ENCODE measurements at places on chromosomes 13 and 19.
A peak's percentile ranks its signal among the peaks of the same experiment; 100 is the strongest.

DNA sequence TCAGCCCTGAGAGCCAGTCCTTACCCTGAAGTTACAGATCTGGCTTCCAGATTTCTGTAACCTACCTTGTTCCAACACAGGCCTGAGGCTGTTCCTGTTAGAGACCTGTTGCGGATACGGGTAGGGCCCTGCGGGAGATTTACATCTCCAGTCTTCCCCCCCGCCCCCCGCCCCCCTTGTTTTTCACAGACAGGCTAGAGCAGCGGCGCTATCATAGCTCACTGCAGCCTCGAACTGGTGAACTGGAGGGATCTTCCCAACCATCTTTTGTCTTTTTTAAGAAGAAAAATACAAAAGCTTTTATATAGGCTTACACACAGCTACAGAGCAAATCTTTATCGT is 10.6 kb upstream of the CEACAM21 start:
- DNase-seq = no peak

DNA sequence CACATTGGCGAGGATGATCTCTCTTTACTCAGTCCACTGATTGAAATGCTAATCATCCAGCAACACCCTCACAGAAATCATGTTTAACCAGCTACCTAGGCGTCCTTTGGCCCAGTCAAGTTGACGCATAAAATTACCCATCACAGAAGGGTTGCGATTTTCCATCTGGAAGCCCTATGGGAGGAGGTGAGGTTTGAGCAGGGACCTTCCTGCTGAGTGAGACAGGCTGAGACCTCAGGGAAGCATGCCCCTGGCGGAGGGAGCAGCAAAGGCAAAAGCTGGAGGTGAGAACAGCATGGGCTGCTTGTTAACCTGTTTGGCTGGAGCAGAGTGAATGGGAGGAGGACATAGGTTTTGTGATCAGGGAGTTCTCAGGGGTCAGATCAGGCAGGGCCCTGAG is 7.3 kb downstream of the TTC9B start:
- no peak for DNase-seq

DNA sequence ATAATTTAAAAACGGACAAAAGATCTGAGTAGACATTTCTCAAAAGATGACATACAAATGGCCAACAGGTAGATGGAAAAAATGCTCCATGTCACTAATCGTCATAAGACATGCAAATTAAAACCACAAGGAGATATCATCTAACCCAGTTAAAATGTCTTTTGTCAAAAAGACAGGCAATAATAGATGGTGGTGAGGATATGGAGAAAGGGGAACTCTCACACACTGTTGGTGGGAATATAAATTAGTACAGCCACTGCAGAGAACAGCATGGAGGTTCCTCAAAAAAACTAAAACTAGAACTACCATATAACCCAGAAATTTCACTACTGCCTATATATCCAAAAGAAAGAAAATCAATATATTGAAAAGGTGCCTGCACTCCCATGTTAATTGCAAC is 37.9 kb downstream of the OR10H4 start:
- DNase-seq = no peak

DNA sequence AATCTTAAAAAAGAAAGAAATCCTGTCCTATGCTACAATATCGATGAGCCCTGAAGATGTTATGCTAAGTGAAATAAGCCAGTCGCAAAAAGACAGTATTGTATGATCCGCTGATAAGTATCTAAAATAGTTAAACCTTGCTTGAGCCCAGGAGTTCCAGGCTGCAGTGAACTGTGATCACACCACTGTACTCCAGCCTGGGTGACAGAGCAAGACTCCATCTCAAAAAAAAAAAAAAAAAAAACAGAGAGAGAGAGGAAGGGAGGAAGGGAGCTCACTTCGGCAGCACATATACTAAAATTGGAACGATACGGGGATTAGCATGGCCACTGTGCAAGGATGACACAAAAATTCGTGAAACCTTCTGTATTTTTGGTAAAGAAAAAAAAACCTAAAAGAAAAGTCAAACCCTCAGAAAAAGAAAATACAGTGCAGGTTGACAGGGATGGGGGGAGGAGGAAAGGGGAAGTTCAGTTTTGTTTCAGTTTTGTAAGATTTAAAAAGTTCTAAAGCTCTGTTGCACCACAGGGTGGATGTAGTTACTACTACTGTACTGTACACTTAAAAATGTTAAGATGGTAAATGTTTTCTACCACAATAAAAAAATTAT is 8.4 kb downstream of the CLASRP start:
- no peak for DNase-seq

- DNase-seq = no peak
These were observed 9.8 kb upstream of the CEACAM18 start for GRCh38 chr19:51468545-51468920.

DNA sequence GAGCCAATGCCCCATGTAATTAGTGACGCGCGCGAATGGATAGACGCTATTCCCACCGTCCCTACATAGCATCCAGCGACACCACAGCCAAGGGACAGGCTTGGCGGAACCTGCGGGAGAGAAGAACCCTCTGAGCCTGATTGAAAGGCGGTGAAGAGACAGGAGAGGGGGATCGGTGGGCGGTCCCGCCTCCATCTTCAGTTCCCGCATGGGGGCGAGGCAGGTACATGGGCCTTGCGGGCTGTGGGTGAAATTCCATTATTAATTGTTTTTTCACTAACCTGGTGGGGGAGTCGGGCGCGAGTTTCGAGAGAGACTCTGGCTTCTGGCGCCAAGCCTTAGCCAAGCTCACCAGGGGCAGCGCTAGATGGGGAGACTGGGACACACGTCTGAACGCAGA is 8.4 kb upstream of the TEX101 start:
- DNase-seq = no peak

DNA sequence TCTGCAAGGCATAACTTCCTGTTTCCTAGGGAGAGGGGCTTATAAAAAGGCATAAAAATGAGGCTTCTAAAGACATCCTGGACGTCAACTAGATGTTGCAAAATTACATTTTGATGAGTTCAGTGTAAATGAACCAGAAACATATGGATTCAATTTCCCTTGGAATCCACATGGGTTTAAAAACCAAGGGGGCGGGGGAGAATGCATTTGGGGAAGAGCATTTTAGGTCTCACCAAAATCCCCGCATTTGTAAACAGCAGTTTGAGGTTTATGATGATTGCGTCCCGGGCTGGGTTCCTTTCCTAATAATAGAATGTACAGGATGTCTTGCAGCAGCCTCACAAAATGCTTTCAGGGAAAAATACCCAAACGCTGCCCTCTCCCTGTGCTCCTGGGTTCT is 407.8 kb downstream of the ZNF536 start:
- DNase-seq = no peak

GRCh38 chr13:85379433-85379832 is 419.8 kb downstream of the SLITRK6 start:
- no peak for DNase-seq

- DNase-seq = no peak
These were observed 381.0 kb downstream of the TSHZ3 start for GRCh38 chr19:30968210-30968609.

GRCh38 chr13:48686636-48687210 is 33.0 kb downstream of the CYSLTR2 start:
- no peak for DNase-seq

GRCh38 chr19:32168111-32168510 is 177.3 kb upstream of the ZNF507 start:
- no peak for DNase-seq

DNA sequence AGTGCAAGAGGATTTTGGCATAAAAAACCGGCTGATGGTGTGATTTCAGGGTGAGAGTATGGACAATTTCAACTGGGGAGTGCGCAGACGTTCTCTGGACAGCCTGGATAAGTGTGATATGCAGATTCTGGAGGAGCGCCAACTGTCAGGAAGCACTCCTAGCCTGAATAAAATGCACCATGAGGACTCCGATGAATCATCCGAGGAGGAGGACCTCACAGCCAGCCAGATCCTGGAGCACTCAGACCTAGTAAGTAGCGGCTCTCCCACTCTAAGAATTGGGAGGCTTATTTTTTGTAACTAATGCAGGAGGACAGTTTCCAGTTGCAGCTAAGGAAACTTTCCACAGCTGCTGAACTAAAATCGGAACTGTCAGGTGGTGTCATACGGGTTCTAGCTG is 53.6 kb downstream of the ZAR1L start:
- DNase-seq = peak; percentile 30

- no peak for DNase-seq
These were observed 199.0 kb upstream of the RXFP2 start for GRCh38 chr13:31540281-31540680.

DNA sequence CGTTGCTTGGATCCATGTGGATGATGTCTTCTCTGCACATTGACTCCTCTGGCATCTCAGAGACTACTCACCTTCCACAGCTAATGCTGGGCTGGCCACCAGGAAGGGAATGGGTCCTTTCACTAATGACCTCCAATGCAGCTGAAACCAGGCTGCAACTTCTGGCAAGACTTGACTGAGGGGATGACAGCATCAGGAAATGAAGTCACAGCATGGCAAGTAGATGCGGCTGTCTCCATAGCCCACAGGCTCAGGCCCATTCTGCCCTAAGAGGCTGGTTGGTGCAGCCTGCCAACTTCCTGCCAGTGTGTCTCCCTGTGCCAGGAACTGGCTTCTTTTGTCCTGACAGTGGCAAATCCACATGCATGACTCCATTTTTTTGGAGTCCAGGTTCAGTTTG is 467.3 kb downstream of the TSHZ3 start:
- no peak for DNase-seq

GRCh38 chr13:113742000-113742441 is 17.0 kb upstream of the TMEM255B start:
- no peak for DNase-seq

DNA sequence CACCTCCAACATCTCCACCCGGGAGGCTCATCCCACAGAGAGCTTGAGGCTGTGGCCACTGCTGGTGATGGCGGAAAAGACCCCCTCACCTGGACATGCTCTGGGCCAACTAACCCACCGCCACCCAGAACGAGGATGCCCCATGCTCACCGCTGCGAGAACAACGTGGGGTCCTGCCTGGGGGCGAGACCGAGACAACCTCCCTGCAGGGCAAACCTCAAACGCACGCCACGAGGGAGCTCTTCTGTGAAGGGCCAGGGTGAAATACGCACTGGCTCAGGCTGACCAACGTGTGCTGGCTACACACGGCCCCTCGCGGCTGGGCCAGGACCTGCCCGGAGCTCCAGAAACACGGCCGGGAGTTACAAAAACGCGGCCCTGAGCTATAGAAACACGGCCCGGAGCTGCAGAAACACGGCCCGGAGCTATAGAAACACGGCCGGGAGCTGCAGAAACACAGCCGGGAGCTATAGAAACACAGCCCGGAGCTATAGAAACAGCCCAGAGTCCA is 19.0 kb upstream of the PLPP2 start:
- DNase-seq = no peak

- no peak for DNase-seq
These were observed 179.8 kb downstream of the COG6 start for GRCh38 chr13:39835253-39835652.

- peak; percentile 28 for DNase-seq
These were observed 169.6 kb upstream of the GPR12 start for GRCh38 chr13:26929971-26930730.

DNA sequence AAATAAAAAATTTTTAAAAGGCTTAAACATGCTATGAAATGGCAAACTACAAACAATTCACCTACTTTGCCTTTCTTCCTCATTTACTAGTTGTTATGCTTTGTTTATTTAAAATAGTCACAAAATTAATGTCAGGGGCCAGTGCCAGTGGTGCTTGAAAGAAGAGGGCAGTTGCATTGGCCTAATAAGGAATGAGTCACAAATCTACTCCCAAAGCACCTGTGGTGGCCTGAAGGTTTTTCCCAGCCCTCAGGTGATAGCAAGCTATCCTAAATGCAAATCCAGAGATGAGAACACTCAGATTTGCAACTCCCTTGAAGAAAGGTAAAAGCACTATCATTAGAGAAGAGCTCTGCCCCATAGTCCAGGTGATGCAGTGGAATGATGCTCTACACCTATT is 103.6 kb downstream of the MBNL2 start:
- no peak for DNase-seq

DNA sequence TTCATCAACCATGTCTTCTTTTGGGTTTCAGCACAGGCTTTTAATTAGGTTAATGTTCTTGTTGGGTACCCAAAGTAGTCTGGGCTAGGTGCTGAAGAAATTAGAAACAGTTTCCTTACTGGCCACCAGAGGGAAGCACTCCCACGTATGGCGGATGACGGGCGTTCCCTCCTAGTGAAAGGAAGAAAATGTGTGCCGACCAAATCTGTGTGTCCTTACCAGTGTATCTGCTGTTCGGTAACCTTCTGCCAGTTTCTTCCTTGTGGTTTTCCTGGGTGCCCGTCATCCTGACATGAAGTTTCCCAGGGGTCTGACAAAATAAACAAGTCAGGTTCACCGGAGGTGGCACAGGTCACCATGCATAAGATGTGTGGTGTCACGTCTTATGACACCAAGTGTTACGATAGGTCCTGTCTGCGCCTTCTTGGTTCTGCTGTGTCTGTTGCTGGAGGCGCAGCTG is 6.0 kb upstream of the WDR88 start:
- peak; percentile 39 for DNase-seq

GRCh38 chr13:25930653-25931052 is 121.2 kb downstream of the SHISA2 start:
- DNase-seq = no peak

- DNase-seq = no peak
These were observed 14.6 kb downstream of the XRCC1 start for GRCh38 chr19:43560687-43561086.

DNA sequence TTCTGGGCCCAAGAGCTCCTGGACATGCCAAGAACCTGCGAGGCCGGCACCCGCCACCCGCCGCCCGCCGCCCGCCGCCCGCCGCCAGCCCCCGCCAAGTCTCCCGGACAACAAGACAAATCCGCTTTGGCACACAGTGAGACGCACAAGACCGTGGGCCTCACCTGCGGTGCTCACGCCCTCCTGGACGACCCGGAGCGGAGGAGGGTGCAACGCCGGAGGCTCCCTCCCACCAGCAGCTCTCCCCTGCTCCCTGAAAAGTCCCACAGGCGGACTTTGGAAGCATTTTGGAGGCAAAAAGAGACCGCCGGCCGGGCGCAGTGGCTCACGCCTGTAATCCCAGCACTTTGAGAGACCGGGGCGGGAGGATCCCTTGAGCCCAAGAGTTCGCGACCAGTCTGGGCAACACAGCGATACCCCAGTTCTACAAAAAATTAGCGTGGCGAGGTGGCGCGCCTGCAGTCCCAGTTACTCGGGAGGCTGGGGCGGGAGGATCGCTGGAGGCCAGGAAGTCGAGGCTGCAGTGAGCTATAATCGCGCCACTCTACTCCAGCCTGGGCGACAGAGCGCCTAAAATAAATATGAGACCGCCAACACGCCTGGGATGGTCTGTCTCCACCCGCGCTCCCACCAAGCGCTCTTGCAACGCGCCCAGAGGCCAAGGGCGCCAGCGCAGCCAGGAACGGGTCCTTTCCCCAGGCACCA is 783 bp downstream of the RHPN2 start:
- peak; percentile 22 for DNase-seq

GRCh38 chr19:12984683-12985048 is 10.6 kb upstream of the NFIX start:
- no peak for DNase-seq

- peak; percentile 76 for DNase-seq
These were observed 33.6 kb upstream of the EPHX3 start for GRCh38 chr19:15265850-15266248.

GRCh38 chr19:48867123-48867745 is 1.2 kb downstream of the PLEKHA4 start:
- no peak for DNase-seq

- DNase-seq = peak; percentile 95
These were observed at the start of gene ZNF473 for GRCh38 chr19:50025794-50026549. Gene ZNF473, plus strand, starts transcription at chr19:50026005. Its CDS starts 5,078 bp downstream, at chr19:50031083.

GRCh38 chr19:30733826-30734550 is 361.8 kb downstream of the ZNF536 start:
- no peak for DNase-seq

GRCh38 chr13:98493042-98493712 is 83.7 kb downstream of the STK24 start:
- DNase-seq = no peak
